ENCODE measurements at places on chromosomes 2 and 18.

GRCh38 chr2:26462511-26463243, 15.2 kb downstream of the OTOF start:
- DNase-seq, result no peak

DNA sequence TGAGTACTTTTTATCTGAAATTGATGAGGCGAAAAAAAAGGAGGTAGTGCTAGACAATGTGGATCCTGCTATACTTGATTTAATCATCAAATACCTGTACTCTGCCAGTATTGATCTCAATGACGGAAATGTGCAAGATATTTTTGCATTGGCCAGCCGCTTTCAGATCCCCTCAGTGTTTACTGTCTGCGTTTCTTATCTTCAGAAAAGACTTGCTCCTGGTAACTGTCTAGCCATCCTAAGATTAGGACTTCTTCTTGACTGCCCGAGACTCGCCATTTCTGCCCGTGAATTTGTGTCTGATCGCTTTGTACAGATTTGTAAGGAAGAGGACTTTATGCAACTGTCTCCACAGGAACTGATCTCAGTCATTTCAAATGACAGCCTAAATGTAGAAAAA, 453 bp downstream of the KLHL41 start:
- no peak for DNase-seq

DNA sequence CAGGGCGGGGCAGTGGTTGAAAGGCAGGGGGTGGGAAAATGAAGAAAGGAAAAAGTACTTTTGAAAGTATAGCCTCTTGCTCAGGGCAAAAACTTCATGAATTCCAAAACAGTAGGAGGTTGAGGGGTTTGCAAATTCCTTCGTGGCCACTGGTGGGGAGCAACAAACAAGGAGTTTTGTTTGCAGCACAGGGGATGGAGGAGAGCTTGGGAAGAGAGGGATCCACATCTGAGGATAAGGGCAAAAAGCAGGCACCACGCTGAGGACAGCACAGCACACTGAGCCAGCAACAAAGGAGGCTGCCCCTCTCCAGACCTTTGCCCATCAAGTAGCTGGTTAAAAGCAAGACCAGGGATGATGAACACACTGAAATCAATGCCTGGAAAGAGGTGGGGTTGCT, 148.9 kb downstream of the TCF4 start:
- DNase-seq, result no peak

- DNase-seq, result no peak
These were observed 355.5 kb downstream of the RAD51AP2 start for GRCh38 chr2:17162713-17163112.

- peak; percentile 23 for DNase-seq
These were observed 68.6 kb downstream of the CAB39 start for GRCh38 chr2:230781130-230781797.

- DNase-seq, result no peak
These were observed 73.6 kb upstream of the COL5A2 start for GRCh38 chr2:189252991-189253675.

DNA sequence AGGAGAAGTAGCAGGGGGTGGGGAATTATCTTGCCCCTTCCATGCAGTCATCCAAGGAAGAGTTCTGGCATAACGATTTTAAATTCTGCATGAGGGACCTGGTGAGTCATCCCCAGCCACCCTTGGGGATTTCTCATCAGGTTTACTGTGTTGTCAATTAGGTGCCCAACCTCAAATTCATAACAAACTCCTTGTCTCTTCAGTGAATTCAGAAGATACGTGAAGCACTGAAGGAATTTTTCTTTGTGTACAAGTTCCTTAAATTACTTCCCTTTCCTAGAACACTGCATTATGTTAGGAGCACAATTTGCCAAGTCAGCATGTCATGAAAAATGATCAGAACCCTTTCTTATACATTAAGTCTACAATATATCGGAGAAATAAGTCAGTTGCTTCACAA, 70.8 kb upstream of the NOSTRIN start:
- DNase-seq, result no peak

All from activated T-helper 1 cell treated with anti-CD3 and anti-CD28 coated beads, Interleukin-2, amount 50 U/mL, for 16 hours (primary cell).